ENCODE measurements at places on chromosomes 3 and 15.

DNA sequence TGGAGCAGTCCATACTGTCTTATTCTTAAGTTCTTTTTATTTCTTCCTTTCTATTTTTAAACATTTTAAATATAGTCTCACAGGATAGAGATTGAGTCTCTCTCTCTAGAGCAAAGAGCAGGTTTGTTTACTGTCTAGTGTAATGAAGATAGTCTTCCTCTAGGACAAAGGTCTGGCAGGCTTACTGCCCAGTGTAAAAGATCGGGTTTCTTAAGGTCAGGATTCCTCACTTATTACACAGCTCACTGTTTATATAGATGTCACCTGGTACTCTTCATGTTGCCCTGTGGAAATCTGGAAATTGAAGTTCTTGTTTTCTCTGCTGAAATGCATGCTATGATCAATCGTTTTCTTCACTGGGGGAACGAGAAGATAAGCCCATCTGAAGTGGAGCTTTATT, 76.0 kb downstream of the ZBBX start:
- DNase-seq = no peak

GRCh38 chr15:81940467-81941451, 105.1 kb downstream of the MEX3B start:
- DNase-seq = no peak

GRCh38 chr3:105866656-105867653, 1.9 kb downstream of the CBLB start:
- no peak for DNase-seq

DNA sequence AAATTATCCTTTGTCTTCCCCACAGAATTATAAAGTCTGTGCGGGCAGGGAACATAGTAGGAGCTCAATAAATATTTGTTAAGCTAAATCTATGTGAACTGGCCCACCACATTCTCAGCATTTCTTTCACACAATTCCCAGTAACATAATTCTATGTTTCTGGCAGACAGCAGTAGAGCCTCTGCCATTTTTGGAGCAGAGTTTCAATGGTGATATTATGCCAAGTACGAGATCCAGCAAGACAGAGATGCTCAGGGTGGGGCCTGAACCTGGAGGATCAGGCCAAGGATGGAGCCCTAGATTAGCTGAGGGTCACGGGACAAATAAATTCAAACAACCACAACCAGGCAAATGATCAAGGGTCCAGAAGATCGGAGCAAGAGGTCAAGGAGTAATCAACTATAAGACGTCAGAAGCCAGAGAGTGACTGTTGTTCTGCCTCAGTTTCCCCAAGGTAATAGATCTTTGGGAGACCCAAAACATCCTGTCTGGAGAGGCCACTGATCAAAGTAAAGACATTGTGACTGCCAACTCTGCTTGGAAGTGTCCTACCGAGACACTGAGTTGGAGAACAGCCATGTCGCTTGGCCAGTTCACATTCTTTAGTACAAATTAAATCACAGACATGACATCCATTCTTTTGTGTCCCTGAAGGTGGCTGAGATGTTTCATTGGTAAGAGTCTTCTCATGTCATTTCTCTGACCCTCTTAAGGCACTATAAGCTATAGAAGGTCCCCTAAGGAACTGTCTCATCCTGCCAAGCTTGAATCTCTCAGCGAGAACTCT, 15.4 kb downstream of the SRGAP3 start:
- no peak for DNase-seq

DNA sequence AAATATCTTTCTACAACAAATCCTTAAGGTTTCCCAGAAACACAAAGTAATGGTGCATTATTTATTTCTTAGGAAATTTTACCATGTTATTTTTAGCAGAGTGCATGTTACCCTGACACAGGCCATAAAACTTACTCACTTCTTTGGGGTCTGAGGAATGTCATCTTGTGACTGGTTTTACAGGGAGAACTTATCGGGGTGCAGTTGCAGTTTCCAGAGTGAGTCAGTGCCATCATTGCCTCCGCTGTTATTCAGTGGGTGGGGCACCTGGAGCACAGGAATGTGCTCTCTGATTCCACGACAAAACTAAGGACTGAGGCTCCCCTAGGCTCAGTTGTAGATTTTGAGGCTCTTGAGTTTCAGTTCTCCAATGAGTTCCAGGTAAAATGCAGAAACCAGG, 11.1 kb upstream of the GREM1 start:
- no peak for DNase-seq

DNA sequence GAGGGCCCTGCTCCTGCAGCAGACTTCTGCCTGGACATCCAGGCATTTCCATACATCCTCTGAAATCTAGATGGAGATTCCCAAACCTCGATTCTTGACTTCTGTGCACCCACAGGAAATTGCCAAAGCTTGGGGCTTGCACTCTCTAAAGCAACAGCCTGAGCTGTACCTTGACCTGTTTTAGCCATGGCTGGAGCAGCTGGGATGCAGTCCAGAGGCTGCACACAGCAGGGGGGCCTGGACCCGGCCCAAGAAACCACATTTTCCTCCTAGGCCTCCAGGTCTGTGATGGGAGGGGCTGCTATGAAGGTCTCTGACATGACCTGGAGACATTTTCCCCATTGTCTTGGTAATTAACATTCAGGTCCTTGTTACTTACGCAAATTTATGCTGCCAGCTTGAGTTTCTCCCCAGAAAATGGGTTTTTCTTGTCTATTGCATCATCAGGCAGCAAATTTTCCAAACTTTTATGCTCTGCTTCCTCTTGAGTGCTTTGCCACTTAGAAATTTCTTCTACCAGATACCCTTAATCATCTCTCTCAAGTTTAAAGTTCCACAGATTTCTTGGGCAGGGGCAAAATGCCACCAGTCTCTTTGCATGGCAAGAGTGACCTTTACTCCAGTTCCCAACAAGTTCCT, 11.8 kb upstream of the MYO5A start:
- DNase-seq = no peak

DNA sequence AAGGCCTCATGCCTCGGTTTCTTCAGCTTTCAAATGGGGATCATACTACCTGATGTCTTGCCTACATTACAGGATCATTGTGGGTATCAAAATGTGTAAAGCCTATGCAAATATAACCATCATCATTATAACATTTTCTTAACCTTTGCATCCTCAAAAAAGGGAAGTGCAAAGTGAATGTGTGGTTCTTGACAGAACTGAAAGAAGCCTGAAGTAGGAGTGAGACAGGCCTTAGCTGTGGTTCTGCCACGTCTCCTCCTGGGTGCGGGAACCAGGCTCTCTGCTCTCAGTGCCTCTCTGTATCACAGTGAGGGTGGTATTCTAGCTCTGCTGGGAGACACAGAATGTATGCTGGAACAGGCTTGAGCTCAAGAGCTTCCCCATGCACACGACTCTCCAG, 316.9 kb upstream of the ICE2 start:
- no peak for DNase-seq

DNA sequence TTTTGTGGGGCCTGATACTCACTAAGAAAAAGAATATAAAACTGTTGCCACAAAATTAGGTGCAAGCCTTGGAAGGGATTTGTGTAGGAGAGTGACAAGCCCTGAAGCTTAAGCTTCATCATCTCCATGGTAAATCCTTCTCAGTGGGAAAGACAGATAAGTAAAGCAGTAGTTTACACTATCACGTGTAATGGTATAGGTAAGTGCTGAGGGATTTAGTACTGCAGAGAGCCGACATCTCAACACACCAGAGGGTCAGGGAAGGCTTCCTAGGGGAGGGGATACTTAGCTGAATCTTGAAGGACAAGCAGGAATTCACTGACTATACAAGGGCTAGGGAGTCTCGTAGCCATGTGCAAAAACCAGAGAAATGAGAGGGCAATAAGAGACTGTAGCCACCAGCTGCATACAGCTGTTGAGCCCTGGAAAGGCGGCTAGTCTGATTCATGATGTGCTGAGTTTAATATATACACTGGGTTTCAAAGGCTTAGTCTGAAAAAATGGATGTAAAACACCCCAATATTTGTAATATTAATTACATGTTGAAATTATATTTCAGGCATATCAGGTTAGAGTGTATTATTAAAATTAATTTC, 11.1 kb downstream of the SLC24A1 start:
- no peak for DNase-seq

- no peak for DNase-seq
Measured at GRCh38 chr3:121660356-121661171, at the start of gene HCLS1. HCLS1 (minus strand) TSS chr3:121660903; CDS start chr3:121658347, 2,556 bp downstream.

- DNase-seq = no peak
Measured at GRCh38 chr15:57505056-57505715, 86.5 kb upstream of the MYZAP start.

DNA sequence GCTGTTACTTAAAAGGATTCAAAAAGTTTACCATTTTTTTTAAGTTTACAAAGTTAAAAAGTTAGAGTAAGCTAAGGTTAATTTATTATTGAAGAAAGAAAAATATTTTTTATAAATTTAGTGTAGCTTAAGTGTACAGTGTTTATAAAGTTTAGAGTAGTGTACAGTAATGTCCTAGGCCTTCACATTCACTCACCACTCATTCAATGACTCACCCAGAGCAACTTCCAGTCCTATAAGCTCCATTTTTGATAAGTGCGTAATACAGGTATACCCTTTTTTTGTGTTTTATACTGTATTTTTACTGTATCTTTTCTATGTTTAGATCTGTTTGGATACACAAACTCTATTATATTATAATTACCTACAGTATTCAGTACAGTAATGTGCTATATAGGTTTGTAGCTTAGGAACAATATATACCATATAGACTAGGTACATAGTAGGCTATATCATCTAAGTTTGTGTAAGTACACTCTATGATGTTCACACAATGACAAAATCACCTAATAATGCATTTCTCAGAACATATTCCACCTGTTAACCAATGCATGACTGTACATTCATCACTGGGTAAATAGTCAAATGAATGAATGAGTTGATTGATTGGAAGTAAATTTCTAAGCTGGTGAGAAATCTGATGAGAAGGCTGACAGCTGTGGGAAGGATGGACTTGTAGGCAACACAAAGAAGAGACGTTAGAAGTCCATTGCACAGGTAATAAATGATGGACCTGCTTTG, 95.2 kb upstream of the CDIN1 start:
- DNase-seq = no peak

- DNase-seq = no peak
Measured at GRCh38 chr3:71310980-71311660, 272.4 kb downstream of the FOXP1 start.

- no peak for DNase-seq
Measured at GRCh38 chr3:181631901-181632300, 79.8 kb upstream of the SOX2 start.

GRCh38 chr3:32009957-32010356, 28.4 kb downstream of the ZNF860 start:
- no peak for DNase-seq

DNA sequence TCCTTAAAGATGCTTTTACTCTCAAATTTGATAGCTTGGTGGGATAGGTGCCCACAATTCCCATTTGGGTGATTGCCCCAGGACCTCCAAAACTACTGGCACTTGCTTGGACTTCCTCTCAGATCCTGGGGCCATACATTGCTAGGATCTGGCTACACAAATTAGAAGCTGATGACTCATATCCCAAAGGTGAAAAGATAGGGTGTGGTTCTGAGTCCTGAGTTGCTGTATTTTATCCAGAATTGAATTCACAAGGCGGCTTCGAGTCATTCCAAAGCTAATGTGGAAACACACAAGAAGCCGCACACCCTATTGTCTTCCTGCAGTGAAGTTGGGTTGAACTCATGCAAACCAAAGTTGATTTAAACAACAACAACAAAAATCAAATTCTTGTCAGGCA, 53.4 kb downstream of the DUT start:
- no peak for DNase-seq

DNA sequence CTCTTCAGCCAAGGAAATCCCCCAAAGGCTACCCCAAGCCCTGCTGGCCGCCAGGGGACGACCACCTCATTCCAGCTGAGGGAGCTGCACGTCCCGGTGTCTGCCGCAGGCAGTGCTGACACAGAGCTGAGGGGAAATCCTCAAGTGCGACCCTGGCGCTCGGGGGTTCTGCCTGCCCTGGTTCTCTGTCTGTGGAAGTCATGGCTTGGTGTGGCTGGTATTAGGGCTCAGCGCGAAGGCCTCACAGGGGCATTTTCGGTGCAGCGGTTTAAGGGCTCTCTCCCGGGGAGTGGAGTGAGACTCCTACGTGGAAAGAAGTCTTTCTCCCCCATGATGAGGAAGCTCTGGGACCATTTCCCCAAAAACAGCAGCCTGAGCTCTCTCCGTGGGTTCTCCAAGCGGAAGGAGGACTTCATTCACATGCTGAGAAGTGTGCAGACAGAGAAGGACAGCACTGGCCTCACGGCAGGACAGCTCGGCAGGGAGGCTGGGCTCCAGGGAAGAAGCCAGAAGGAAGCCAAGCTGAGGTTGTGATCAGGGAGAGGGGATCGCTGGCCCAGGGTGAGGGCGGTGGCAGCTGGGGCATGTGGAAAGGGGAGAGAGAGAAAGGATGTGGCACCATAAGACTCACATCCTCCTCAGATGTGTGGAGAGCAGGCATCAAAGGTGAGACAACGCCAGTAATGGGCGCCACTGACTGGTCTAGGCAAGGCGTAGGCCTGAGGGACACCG, 48.6 kb downstream of the KLF15 start:
- no peak for DNase-seq

DNA sequence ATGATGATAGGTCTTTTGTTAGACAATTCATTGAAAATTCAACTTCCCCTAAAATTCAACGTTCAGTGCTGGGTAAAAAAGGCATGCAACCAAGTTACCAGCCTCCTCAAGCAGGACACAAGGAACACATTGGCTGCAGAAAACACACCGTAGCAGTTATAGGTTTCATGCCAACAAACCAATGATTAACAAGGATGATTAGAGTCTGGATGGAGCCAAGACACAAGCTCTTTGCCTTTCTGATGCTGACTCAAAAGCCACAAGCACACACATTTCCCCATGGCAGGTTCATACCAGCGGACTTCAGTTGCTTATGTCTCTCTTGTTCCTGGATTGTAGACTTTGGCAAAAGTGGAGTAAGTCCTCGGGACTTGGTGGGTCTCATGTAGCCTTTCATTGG, 105.8 kb downstream of the DHX30 start:
- DNase-seq = no peak

DNA sequence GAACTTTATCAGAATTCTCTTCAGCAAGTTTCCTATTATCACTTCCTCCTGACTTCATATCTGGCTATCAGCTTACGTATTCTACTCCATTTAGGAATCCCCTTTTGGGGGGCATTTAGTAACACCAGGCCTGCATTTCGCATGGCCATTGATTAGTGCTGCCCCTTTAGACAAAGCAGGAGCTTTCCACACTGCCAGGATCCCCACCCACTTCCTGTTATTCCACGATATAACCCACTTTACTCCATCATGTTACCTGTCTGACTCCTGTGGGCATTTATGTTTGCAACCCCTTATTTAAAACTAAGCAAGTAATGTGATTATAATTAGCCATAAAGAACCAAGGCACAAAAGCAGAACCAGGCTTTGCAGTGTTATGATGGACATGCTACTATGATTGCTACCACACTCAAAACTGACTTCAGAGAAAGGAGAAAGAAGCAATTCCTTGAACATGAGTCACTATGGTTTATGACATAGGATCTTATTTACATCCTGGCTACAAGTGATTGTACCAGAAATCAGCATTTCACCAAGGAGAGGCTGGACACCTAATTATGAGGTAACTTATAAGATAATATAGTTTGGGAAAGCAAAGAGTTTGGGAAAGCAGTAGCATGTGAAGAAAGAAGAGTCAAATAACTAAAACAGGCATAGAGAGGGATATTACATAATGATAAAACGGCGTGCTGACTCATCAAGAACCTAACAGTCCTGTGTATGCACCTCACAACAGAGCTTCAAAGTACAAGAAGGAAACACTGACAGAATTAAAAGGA, 96.3 kb downstream of the IGSF11 start:
- no peak for DNase-seq

- no peak for DNase-seq
Measured at GRCh38 chr15:51939216-51939615, 32.4 kb downstream of the LEO1 start.
